Vagina (tissue), 2 donors: ENCODE measurements at places on chromosomes 16 and 17.
A peak's percentile ranks its signal among the peaks of the same experiment; 100 is the strongest.

DNA sequence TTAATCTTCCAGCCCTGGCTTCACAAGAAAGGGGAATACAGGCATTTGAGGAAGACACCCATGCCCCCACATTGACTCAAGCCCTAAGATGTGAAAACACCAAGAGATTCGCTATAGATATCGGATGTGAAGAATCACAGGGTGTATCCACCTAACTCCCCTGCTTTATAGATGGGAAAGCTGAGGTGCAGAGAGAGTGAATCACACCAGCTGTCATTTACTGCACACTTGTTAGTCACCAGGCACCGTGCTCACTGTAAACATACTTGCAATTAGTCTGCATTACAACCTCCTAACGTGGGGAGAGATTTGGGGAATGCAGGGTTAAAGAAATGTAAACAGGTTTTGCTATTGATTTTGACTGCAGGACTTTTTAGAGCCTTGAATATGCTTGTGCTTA, 325.5 kb downstream of the C16orf95 start:
- no peak for DNase-seq

GRCh38 chr16:3180445-3180878, 7.5 kb upstream of the OR1F1 start:
- DNase-seq: no peak

GRCh38 chr17:66364990-66365490, 62.6 kb downstream of the PRKCA start:
- no peak for DNase-seq

DNA sequence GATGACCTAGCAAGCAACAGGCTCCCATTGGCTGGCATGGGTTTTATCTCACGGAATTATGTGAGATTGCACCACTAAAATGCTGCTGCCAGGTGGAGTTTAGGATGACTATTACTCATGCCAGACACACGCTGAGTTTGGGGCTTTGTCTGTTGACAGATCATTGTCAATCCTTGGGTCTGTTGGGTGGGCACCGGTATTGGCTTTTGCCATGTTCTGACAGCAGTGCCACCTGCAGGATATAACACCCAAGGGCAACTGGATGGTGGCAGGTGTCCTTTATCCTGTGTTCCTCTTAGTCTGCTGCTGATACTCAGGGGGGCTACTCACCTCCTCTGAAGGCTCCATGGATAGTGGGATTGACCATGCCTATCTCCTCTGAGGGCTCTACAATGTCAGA, 221.6 kb upstream of the DYNLRB2 start:
- DNase-seq: no peak

DNA sequence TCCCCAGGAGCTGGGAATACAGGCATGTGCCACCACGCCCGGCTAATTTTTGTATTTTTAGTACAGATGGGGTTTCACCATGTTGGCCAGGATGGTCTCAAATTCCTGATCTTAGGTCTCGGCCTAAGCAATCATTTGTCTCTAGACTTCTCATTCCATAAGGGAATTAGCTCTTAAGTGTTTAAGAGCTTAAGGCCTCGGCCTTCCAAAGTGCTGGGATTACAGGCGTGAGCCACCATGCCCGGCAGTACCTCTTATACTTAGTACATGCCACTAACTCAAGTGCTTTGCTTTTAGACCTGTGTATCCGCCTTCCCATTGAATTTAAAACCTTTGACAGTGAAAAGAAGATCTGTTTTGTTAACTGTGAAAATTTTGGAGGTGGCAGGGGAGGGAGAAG, 16.6 kb upstream of the IL21R start:
- DNase-seq: peak; percentile 6

- no peak for DNase-seq
These were observed 4.6 kb upstream of the EMP2 start for GRCh38 chr16:10584981-10585438.

DNA sequence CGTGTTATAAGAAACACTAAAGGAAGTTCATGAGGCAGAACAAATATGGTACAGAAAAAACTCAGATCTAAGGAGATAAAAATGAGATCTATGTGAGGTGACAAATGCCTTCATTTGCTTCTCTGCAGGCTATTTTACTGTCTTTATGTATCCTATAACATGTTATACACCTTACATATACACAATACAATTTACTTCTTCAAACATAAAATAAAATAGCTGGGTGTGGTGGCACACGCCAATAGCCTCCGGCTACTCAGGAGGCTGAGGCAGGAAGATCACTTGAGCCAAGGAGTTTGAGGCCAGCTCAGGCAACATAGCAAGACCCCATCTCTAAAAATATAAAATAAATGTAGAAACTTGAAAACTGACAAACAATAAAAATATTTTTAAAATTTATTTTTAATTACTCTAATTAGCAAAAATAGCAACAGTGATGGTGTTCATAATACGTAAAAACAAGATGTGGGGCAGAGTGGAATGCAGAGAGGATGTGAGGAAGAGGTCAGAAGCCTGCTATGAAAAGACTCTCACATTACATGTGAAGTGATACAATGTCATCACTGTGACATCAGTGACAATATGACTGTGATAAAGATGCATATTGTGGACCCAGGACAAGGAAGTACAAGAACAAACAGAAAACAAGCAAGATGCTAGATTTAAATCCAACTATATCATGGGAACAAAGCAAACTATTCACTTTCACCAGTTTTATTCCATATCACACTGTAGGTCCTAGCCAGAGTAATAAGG, 31.0 kb downstream of the VPS53 start:
- DNase-seq: no peak

- DNase-seq: no peak
These were observed 11.4 kb downstream of the GGA3 start for GRCh38 chr17:75250009-75250471.

- DNase-seq: no peak
These were observed 33.0 kb downstream of the NGFR start for GRCh38 chr17:49527927-49528651.

GRCh38 chr17:60606036-60606435, 6.0 kb downstream of the PPM1D start:
- DNase-seq: no peak

GRCh38 chr17:28599311-28600184, 723 bp upstream of the SPAG5 start:
- peak; percentile 90 for DNase-seq

DNA sequence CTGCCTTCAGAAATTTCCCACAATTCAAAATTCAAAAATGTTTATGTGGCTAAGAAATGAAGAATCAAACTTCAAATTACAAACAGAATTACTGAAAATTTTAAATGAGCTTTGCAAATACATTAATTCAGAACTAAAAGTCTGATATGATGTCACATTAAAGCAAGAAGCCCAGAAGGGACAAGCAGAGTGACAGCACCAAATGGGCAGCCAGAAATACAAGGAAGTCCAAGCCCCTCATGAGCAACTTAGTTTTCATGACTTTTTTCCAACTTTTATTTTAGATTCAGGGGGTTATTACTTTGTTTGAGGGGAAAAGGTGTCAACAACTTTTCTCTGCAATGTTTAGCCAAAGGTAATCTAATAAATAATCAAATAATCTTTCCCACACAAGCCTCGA, 21.5 kb downstream of the UBE2G1 start:
- no peak for DNase-seq

GRCh38 chr17:17398188-17398942, 78.4 kb upstream of the MED9 start:
- no peak for DNase-seq

DNA sequence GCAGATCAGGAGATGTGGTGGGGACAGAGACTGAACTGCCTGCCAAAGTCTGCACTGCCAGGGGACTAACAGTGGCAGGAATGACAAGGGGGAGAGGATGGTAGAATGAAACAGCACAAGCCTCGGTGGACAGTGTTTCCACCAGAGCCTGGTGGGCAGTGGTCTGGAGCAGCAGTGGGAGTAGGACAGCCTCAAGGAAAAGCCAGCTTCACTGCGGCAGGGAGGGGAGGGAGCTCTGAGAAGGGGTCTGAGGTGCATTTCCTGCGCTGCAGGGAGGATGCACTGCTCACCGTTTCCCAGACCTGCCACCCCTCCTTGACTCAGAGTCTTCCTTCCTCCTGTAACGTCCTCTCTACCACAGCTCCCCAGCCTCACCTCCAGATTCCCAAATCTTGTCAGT, 33.8 kb downstream of the MARCHF10 start:
- DNase-seq: no peak

DNA sequence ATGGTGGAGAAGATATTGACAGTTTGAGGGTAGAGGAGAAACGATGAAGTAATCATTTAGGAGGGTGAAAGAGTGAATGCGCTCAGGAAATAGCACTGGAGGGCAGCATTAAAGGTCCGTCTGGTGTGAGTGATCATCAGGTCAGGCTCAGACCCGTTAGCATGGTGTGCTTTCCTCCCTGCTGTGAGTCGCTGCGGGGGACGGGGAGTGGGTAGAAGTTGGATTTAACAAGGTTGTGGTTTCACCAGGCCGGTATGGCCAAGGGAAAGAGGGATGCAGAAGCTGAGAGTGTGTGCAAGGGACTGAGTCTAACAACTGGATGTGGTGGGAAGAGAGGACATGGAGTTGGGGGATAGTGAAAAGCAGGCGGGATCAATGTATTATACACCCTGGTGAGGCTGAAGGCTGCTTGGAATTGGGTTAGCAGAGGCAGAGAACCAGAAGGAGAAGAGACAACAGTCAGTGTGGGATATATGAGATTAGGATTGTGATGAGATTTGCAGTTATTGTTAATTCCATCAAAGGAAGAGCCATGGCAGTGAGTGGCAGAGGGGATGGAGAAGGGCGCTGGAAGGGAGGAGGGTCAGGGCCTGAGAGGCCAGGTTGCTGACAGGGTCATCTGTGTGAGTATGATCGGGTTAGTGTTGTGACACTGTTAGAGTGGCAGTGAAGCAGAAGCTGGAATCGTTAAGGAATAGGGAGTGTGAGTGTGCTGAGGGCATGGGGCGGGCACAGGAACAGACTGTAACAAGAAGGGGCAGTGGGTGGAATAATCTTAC, 59.0 kb upstream of the TBX2 start:
- DNase-seq: no peak

DNA sequence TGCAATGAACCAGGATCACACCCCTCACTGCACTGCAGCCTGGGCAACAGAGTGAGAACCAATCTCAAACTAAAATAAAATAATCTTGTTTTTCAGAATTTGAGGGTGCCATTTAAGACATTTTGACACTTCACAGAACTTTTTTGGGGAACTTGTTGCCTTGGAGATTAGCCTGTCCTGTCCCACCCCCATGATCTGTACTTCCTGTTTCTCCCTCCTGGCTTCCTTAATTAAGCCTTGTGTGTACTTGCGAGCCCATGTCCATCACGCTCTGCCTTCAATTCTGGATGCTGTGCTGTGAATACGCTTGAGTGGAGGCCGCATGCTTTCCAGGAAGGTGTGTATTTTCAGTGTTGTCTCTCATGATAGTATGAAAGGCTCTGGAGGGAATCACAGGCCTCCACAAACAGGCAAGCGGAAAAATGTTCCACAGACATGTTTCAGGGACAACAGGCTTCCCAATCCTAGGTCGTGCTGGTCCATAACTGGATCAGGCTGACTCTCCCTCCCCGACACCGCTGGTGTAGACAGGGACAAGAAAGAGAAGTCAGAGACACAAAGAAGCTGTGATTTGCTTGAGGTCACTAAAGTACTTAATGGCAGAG, 56.9 kb downstream of the NOS2 start:
- DNase-seq: peak; percentile 19

DNA sequence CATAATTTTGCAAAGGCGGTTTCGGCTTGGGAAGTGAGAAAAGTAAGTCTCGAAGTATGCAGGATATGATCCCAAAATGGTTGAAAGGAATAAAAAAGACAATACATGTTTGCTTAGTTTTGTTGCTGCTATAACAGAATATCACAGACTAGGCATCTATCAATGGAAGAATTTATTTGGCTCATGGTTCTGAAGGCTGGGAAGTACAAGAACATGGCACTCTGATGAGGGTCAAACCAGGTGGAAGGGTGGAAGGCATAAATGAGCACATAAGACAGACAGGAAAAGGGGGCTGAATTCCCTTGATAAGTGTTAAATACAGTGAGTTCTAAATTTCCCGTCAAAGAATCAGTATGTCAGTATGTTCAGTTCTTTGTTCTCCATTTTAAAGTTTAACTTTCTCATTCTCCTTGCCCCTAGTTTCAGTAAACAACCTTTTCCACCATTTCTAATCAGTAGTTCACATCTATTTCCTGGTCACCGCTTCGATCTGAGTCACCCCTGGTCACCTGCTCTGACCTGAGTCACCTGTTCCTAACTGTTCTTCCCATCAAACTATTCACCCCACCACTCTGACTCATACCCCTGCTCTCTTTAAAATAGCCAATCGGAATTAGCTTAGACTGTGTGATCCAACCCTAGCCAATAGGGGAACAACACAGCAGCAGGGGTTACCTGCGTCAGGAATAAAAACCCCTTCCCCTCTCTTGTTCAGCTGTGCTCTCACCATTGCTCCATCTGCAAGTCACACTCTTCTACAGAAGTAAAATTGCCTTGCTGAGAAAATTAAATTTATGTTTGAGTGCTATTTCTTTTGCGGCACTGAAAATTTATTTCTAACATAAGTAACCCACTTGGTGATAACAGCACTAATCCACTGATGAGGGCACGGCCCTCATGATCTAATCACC, 240.8 kb downstream of the STX8 start:
- no peak for DNase-seq

DNA sequence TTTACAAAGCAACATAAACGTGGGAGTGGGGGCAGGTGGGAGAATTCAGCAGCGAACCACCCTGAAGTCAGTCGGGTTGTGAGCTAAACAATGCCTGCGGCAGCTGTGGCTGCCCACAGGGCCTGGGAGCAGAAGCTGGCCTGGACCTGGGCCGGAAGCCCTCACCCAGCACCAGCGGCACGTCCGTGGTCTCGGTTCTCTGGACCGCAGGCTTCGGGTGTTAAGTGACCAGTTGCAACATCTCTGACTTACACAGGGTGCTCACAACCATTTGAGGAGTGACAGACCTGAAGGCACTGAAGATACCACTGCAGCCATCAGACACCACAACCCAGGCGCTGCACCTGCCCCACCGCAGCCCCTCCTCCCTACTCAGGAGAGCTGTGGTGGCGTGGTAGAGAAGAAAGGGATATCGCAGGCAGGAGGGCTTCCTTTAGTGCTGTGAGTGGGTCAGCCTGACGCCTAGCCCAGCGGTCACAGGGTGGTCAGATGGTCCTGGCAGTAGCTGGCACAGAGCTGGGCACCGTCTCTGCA, 33.8 kb downstream of the CBFA2T3 start:
- DNase-seq: no peak

DNA sequence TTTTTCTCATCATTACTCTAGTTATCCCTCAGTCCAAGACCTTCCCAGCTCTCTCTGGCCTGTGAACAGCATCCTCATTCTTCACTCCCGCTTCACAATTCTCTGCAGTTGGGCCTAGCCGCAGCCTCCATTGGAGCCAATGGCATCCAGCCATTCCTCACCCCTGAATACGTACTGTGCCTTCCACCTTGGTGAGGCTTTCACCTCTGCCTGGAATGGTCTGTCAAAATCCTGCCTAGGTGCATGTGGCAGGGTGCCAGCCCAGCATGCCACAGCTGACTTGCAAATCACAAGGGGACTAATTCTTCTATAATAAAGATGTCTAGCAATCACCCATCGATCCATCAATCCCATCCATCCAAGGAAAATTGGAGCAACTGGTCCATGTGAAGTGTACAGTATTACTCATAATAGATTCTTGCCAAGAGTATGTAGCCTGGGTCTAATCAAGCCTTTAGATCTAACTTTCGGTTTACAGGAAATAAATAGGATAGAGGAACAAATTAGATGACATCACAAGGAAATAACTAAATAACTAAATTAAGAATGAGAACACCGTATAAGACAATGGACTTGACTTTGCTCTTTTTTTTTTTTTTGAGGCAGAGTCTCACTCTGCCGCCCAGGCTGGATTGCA, 5.1 kb upstream of the CX3CL1 start:
- no peak for DNase-seq
